ENCODE measurements at places on chromosomes 7 and 10.

DNA sequence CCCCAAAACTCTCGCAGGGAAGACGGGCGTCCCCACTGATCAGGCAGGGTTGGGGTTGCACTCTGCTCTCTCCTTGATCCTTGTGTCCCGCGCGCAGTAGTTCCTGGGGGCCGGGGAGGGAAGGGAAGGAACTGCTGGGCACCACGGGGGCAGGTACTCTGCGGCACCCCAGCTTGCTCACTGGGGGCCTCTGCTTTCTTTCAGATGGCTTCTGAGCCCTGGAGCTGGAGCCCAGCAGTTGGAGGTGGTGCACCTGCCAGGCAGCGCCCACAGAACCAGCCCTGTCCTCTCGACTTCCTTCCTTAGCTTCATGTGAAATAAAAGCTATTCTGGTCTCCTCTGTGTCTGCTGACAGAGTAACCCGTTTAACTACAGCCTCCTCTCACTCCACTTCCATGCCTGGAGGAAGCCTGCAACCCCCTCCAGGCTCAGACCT lies 12.2 kb downstream of the PLAC9 start:
- DNase-seq: no peak

- DNase-seq: no peak
These were observed 7.2 kb downstream of the WDR37 start for GRCh38 chr10:1063232-1063865.

- no peak for DNase-seq
These were observed 11.3 kb upstream of the MRPS24 start for GRCh38 chr7:43880596-43880995.

DNA sequence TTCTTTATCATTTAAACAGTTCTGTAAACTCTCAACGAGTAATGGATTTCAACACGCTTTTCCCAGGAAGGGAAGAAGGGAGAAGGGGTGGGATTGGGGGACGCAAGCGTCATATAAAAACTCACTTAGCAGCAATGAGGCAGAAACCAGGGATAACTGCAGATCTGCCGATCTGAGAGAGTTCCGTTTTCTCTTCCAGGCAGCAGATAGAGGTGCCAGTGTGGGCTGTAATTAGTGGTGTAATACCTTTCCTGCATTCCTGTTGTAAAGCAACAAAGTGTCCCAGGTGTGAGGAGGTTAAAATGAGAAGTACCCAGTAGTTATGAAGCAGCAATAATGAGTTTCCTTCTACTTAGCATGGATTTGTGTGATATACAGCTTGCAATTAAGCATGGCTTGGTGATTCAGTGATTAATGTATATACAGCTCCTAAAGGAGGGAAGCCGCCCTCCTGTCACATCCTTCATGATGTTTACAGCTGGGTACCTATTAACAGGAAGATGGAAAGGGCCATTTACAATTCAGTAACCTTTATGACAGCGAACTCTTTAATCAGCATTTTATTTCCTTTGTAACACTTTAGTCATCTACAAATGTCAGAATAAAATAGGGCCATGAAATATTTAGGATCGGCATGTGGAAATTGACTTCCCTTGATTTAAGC lies 271.9 kb downstream of the LRMDA start:
- DNase-seq: no peak

- no peak for DNase-seq
These were observed 68.1 kb upstream of the ADCY1 start for GRCh38 chr7:45506059-45506458.

DNA sequence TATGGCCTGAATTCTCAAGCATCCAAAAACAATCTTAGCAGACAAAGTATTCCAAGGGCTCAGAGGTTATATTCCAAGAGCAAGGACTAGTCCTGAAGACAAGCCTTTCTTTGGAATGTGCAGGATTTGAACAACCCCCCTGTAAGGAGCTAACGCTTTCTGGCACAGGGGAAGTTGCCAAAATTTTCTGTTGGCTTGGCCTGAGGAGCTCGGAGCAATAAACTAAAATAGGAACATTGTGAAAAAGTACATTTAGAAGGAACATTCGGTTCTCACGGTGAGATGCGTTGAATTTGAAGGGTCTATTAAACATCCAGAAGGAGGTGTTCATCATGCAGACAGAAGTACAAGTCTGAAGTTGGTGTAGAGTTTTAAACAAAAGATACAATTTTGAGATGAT lies 1030.5 kb upstream of the CELF2 start:
- DNase-seq: no peak

GRCh38 chr10:85926986-85927385 lies 439.6 kb downstream of the GRID1 start:
- DNase-seq: no peak

DNA sequence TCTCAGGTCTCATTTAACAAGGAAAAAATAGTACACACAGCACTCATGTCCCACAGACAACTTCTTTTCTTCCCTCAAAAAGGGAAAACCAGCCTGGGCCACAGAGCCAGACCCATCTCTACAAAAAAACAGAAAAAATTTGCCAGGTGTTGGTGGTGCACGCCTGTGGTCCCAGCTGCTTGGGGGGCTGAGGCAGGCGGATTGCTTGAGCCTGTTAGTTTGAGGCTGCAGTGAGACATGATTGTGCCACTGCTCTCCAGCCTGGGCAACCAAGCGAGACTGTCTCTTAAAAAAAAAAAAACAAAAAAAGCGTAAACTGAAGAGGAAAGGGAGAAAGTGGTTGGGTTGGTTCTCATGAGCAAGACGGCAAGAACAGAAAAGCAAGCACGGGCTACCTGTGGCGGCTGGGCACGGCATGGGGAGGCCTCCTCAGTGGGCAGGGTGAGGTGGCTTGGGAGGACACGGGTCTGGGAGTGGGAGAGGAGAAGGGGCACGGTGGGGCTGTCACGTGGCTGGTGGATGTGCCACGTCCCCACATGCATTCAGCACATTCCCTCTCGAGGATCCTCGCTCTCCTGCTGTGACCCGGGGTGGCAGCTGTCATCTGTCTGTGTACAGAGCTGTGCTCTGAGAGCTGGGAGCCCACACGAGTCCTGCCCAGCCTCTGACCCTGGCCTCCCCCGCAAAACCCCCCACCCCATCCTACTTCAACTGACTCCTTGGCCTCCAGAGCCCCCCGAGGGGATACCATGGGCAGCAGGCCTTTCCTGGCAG lies 219.7 kb downstream of the MLLT10 start:
- DNase-seq: no peak

GRCh38 chr10:26216585-26217395 lies at the start of gene GAD2:
GAD2 (plus strand) TSS chr10:26216774; CDS start chr10:26216810, 36 bp downstream.
- DNase-seq: no peak

DNA sequence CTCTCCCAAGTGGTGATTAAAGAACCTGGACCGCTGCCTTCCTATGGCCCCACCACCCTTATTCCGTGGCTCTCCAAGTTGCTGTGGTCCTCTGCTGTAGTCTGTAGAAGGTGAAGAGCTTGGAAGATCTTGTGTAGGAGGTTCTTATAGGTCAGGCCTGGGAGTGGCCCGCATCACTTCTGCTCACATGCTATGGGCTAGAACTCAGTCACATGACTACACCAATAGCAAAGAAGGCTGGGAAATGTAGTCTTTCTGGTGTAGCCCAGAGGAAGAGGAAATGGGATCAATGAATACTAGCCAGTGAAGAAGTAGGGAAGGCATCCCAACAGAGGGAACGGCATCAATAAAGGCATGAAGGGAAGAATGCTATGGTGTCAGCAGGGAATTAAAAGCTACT lies 41.3 kb upstream of the AOAH start:
- DNase-seq: no peak

DNA sequence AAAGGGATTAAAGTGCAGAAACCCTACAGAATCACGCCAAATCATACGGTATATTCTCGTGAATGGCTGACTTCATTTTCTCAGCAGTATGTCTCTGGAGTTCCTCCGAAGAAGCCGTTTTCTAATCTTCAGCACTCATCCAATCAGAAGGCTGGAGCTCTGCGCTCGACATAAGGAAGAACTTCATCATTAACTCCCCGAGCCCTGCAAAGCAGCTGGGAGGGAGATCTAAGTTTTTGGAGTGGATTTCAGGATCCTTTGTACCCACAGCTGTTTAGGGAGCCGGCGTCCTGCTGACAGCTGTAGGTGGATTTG lies 40.7 kb upstream of the SDK1 start:
- no peak for DNase-seq

Data from activated CD4-positive, alpha-beta T cell treated with anti-CD3 and anti-CD28 coated beads, Interleukin-2, amount 50 U/mL, for 24 hours (primary cell).